NCI-H1417 (cell line): ENCODE measurements at places on chromosomes 2 and 18.

DNA sequence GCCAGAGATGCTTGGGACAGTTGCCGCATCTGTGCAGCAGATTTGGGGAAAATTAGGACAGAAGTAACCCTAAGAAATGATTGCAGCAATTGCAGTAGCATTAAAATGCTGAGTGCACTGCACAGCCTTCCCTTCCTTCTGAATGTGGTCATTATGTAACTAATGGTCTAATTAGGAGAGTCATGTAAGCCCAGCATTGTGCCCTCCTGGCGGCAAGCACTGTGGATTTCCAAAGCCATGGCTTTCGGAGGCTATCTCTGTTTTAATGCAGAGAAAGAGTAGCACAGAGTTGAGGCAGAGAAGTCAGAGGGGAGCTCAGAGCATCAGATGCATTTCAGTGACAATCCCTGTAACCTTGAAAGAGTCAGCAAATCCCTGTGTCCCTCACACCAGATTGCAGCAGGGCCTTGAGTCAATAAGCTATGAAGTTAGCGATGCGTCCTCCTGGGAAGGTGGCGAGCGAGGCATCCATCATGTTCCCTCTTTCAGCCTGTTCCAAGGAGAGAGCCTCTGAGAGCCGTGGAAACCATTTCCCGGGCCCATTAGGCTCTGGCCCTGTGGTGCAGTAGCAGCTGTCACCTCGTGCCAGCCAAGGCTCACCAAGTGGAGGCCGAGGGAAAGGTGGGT is 307.2 kb downstream of the FBXO15 start:
- DNase-seq = no peak

DNA sequence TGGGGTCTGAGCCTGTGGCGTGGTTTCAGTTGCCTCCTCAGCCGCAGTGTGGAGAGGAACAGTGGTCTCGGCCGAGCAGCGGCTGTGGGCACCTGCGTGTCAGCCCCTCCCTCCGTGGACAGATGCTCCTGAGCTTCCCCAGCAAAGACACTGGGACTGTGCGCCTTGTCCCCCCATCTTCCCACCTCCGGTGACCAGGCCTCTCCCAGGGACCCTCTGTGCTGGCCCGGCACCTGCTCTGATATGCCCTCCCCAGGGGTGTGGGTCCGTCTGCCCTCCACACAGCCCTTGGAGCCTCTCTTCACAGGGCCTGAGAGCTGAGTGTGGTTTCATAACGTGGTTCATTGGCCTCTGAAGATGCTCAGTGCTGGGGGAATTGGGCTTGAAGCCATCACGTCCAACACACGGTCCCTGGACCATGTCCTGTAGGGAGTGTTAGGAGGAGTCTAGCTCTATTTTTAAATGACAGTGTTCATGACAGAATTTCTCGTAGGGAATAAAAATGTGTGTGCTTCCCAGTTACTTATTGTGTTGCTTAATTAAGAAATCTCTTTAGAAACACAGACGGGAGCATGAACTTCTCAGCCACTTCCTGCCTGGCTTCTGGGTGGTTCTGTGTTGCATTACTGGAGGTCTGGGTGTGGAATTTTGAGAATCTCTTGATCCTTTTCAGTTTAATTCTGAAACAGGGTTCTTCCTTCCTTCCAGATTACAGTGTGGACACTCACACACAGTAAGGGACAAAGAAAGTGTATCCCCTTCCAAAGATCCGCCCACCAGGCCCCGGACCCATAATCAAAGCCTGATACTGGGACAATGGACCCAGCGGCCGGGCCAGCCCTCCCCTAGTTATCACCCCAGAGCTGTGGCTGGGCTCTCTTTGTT is 110.7 kb downstream of the NFATC1 start:
- no peak for DNase-seq

GRCh38 chr2:233117351-233117750 is 57.2 kb downstream of the INPP5D start:
- DNase-seq = no peak

DNA sequence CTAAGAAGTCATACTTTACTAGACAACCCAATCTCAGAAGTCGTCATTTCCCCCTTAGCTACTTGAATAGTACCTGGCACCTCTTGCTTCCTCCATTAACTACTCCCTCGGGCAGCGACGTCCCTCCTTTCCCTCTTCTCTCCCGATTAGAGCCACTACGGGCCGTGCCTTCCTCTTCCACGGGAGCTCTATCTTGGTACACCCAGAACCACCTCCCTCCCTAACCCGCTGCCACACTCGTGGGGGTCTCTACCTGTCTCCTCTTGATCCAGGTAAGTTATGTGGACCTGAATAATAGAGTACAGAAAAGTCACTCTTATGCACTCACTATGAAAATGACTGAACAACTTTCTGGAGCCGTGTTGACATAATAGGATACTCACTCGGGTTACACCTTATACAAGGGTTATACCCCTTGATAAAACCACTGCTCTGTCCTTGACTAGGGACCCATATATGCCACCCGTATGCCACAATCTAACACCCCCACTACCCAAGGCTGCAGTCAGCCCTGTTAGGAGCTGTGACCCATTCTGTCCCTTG is 595 bp upstream of the HDHD2 start:
- peak; percentile 30 for DNase-seq

GRCh38 chr2:18402-19271 is 27.7 kb downstream of the FAM110C start:
- peak; percentile 48 for DNase-seq

GRCh38 chr2:169771612-169772011 is 27.1 kb upstream of the SSB start:
- DNase-seq = no peak

- no peak for DNase-seq
These were observed 44.4 kb downstream of the BCL2L11 start for GRCh38 chr2:111165084-111165483.

DNA sequence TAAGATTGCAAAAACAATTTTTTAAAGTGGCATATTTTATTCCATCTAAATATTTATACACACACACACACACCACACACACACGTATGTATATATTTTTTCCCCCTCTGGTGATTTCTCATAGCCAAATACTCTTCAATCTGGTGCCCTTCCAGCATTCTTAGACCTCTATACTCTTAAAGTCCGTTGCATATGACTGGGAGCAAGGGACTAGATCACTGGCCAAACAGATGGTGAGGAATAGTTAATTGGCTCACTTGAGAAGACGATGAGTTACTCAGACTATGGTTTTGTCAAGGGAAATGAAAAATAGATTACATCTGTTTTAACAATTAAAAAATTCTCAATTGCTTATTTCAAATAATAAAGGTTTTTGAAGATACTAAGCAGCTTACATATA is 512.5 kb upstream of the LRRTM4 start:
- no peak for DNase-seq

DNA sequence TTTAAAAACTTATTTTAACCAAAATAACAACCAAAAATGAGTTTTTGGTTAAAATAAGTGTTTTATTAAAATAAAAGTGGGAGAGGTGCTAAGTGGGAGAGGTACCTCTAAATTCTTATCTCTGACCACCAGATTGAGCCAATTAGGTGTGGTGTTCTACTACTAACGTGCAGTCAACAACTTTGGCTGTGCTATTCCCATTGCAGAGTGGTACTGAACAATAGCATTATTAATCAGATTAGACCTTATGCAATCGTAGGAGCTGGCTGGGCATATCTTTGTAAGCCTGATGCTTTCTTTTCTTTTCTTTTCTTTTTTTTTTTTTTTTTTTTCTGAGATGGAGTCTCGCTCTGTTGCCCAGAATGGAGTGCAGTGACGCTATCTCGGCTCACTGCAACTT is 38.9 kb downstream of the RAB27B start:
- no peak for DNase-seq

DNA sequence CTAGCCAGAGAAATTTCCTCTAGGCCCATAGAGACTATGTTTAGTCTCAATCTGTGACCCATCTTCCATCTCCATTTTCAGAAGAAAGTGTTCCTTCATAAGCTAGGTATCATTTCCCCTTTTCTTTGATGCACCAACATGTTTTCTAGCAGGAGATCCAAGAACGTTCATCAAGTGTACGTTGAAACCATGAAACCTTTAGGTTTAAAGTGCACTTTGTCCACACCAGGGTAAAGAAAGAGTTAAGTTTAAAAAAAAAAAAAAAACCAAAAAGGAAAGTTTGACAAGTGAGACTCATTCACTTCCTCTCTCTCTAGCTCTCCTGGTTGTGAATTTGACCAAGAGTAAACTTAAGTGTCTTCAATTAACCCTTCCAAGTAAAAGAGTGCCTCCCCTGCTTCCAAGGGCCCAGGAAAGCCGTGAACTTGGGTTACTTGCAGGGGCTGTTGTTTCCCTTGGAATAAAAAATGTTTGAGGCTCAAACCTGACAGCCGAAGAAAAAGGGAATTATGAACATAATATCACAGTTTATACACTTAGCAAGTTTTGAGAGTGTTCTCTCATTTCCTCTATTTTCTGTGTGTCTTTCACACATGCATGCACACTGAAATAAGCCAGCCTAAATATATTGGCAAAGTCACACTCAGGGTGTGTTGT is 56.7 kb downstream of the LBH start:
- no peak for DNase-seq

DNA sequence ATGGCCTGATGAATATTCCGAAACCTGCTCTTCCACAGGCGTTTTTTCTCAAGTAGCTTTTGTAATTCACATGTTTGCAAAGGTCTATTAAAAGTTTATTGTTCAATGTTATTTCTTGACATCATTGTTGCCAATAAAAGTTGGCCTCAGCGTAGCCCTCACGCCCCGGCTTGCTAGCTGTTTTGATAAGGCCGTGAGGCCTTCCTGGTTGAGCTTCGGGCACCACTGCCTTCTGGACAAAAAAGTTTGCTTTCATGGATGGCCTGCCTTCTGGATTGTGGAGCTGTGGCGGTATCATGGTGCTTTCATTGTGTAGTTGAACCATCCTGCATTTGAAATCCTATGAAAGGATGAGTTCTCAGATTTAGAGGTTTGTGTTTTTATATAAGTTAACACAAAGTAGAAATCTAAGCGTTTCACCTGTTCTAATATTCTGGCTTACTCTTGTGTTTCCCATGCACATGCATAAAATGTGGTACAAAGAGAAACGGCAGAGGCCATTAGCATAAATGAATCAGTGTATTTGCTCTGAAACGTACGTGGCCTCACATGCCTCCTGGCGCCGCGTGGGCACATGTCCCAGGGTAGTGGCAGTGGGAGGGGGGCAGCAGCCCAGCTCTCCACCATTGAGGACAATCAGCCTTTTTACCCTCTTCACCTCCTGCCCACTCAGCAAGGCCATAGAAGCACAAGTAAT is 134.5 kb downstream of the NCK2 start:
- no peak for DNase-seq

DNA sequence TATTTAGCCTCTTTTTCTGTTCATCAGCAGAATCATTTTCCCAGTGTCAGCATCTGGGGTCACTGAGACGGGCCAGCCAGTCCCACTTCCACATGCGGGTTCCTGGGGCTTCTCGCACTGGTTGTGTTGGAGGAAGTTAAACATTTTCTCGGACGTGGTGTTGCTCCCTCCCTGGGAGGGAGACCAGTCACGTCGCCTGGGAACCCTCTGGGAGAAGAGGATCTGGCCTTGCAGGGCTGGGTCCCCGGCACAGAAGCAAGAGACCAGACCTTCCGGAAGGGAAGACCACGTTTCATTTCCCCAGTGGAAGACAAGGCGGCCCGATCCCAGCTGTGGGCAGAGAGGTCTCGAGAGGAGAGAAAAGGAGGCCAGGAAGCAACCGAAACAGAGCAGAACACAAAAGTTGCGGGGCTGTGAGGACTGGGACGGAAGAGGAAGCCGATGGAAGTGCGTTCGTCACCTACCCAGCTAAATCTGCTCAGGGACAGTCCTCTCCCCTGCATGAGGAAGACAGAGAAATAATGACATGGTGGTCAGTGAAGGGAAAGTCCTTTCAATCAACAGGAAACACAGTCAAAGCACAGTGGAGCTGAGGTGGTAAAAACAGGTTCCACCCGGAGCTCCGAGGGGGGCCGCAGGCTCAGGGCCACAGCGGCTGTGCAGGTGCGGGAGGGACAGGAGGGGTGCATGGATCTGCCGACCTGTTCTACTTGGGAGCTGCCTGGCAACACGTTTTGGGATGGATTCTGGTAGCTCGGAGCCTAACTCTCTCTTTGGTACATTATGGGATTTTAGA is 144.4 kb downstream of the MBP start:
- no peak for DNase-seq

DNA sequence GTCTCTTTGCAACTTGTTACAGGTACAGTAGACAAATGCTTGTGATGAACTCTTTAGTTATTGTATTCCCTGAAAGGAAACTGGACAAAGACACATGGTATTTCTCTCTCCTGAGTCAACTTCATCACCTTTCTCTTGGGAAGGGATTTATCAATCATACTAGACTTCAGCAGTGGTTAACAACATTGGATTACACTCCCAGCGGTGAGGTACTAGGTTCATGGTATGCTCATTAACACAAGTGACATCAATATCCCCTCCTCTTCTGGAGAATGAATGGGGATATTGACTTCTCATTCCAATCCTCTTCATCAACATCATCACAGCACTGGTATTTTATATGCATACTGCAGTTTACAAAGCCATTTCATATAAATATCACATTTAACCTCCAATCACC is 574.6 kb downstream of the ERBB4 start:
- DNase-seq = no peak

DNA sequence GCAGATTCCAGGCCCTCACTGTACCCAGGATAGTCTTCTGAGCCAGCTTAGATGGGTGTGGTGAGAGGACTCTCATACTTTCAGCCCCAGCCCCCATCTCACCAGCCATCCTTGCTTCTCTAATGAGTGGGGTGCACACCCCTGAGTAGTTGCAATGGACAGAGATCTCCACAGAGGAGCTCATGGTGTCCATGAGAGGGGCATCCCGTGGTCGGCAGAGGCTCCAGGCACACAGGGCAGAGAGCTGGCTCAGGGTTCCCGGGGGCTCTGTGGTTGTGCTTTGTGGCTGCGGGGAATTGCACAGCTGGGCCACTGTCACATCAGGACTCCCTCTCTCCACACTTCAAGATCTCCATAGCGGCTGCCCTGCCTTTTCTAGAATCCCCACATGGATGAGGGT is 226.0 kb upstream of the PXDN start:
- no peak for DNase-seq

GRCh38 chr2:172256886-172257285 is 154.2 kb upstream of the DLX2 start:
- no peak for DNase-seq

DNA sequence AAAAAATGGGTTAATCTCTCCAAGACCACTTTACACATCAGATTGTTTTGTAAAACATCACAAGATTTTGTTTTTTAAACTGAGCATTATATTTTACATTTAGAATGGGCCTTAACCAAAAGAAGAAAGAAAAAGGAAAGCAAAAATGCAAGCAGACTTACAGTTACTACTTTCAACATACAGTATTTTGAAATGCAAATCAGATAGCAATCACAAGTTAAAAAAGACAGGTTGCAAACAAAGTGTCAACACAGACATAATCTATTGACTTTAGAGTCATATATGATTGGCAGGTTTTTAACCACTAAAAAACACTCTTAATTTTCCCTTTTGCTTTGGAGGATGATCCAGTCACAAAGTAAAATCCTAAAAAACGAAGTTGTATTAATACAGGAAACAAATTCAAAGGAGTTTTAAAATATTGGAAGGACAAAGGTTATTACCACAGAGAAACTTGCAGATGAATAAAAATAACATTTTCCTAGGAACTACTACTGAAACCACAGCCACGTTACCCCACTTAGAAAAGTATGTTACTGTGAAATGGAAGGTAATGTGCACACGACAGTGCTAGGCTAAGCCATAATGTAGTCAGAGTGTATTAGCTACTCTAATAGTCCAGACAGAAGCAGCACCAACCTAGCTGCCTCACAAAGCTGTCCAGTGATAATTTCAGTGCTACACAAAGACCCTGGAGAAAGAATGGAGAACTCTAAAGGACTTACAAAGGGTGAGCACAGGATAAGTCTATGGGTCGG is 22.9 kb downstream of the DARS1 start:
- DNase-seq = no peak

- no peak for DNase-seq
These were observed 201.7 kb downstream of the ALK start for GRCh38 chr2:29719639-29720038.

- DNase-seq = no peak
These were observed 48.2 kb downstream of the IL1RL2 start for GRCh38 chr2:102235042-102235473.
